ENCODE measurements at places on chromosomes 7 and 10. TPM values are rescaled to one million over a fixed set of nuclear protein-coding genes. Genes with fewer than 3 reads are reported as not detected.

Gene CLDN15
- total RNA-seq: 10.0 TPM

Gene TFR2
- total RNA-seq: 121 TPM

Gene IGFBP1
- total RNA-seq: not detected

Gene CPA4
- not detected for total RNA-seq

Gene CYTH3
- total RNA-seq: 14.8 TPM

DNA sequence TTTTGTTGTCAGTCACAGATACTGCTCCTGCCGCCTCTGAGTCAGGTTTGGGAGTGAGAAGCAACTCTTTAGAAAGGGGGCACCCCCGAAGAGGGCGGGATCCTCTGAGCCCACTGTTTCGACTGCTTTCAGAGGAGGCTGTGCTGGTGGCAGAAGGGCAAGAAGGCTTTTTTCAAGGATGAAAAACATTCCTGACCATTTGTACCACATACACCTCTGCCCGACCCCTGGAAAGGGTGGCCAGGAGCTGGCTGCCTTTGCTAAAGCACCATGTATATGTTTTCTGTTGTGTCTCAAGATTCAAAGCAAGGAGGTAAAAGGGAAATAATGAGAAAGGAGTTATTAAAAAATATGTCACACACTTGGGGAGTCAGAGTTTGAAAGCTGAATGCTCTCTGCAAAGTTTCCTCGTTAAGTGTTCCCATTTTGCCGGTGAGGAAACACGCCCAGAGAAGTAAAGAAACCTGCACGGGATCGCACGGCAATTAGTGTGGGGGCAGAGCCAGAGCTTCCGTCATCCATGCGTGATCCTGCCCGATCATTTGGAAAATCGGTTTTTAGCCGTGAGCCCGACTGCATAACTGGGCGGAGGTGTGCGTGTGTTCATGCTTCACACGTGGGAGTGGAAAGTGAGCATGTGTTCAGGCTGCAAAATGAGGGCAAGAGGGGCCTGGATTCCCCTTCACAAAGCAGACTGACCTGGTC lies 163.2 kb downstream of the ADAM12 start:
- DNase-seq: no peak

- DNase-seq: no peak
Observed at GRCh38 chr10:18976696-18977251, 71.8 kb upstream of the MALRD1 start.

DNA sequence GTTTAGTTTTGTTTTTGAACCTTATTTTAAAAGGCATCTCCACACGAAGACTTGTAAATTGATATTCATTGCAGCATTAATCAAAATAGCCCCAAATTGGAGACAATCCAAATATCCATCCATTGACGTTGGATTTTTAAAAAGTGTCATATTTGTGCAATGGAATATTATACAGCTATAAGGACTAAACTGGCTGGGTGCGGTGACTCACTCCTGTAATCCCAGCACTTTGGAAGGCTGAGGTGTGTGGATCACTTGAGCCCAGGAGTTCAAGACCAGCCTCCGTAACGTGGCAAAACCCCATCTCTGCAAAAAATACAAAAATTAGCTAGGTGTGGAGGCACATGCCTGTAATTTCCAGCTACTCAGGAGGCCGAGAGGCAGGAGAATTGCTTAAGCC lies 35.1 kb downstream of the XRCC2 start:
- no peak for DNase-seq

- DNase-seq: peak; percentile 51
Observed at GRCh38 chr7:43758822-43759683, 573 bp downstream of the BLVRA start.
